ENCODE measurements at places on chromosomes 12 and 14.

DNA sequence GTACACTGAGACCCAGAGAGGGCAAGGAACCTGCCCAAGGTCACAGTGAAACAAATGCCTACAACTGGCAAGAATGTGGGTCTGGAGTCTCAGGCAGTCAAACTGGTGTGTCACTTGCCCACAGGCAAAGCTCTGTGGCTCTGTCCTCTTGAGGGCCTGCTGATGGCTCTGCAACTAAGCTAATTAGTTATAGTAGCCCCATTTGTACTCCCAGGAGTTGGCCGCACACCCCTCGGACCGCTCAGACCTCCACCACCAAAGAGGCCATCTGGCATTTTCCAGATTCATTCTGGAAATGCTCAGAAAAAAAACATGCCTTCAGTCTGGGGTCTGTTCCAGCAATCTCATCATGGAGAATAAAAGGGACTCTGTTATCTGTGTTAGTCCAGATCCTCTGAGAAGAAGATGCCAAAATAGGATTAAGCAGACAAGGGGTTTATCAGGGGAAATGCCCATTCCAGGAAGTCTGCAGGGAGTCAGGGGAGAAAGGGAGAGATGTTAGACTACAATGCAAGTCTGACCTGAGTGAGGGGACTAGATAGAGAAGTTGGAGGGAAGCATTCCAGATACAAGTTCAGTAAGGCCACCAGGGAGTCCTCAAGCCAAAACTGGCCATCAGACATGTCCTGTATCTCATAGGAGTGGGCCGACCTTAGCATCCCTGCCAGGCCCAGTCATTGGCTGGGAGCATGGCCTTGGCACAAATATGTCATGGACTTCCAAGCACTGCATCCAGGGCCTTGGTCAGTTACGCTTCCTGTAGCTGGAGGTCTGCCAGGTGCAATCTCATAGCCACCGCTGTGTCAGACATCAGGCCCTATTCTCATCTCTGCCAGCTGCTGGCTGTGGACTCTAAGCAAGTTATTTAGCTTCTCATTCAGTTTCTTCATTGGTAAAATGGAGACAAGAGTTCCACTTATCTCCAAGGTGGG, 15.4 kb upstream of the OAS1 start:
- DNase-seq, result no peak

DNA sequence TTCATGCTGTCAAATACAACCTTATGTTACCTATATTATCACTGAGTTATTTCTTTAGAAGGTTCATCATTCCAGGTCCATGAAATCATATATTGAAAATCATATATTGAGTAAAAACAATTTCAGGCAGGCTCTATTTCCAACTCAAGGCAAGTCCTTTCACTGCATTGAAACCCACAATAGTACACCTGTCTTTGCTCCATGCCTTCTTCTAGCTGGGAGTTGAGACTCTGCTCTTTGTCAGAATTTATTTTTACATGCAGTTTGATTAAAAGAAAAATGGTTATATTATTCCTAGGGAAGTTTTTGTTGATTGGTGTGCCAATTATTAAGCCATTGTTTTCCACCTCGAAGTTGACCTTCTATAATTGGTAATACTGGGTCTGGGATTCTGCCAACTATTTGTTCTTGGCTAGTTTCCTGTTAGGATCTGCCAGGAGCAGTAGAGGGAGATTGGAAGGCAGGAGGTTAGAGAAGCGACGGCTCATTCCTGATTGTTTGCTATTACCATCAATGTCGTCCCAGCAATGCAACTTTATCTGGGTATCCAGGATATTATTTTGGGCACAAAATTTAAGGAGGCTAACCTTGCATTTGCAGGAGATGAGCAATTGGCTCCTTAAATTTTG, 79.5 kb upstream of the MIS18BP1 start:
- no peak for DNase-seq

DNA sequence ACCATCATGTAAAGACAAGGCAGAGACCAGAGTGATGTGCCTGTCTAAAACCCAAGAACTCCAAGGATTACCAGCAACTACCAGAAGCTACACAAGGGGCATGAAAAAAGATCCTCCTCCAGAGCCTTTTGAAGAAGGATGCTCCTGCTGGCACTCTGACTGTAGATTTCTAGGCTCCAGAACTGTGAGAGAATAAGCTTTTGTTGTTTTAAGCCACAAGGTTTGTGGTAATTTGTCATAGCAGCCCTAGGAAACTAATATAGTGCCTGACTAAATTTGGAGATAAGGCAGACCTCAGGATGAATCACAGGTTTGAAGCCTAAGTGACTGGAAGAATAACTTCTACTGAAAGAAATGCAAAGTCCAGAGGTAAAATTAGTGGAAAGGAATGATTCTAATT, 132.9 kb downstream of the CEP83 start:
- DNase-seq, result no peak

DNA sequence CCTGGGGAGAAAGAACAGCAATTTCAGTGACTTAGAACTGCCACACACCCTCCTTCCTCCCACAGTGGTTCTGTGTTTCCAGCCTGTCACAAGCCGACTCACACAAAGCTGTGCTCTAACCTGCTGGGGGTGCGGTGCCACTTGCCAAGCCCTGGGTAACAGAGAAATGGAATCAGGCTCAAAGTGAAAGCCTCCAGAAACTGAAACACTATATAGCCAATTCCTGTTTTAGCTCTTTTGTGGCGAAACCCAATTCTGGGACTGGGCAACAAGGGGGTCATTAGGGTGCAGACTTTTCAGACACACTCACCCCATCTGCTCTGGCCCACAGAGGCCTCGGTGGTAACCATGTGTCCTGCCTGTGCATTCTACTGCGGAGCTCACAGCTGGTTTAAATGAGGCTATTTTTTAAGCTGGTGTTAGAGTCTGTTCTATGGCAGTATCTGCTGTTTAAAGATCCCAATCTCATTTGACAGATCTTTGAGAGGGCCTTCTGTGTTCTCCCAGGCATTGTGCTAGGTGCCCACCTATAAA, 15.2 kb upstream of the ACTR6 start:
- DNase-seq, result no peak

DNA sequence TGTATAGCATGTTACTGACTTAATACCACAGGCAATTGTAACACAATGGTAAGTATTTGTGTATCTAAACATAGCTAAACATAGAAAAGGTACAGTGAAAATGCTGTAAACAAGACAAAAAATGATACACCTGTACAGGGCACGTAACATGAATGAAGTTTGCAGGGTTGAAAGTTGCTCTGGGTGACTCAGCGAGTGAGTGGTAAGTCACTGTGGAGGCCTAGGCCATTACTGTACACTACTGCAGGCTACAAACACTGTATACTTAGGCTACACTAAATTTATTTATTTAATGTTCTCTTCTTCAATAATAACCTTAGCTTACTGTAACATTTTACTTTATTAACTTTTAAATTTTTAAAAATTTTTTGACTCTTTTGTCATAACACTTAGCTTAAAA, 158.4 kb downstream of the IPO8 start:
- DNase-seq, result no peak

Measured in stimulated activated naive CD8-positive, alpha-beta T cell treated with anti-CD3 and anti-CD28 coated beads, Interleukin-15, amount 100 ng/mL, for 72 hours (primary cell).